Spleen (tissue), 13 donors: ENCODE measurements at places on chromosomes 3 and 15.

DNA sequence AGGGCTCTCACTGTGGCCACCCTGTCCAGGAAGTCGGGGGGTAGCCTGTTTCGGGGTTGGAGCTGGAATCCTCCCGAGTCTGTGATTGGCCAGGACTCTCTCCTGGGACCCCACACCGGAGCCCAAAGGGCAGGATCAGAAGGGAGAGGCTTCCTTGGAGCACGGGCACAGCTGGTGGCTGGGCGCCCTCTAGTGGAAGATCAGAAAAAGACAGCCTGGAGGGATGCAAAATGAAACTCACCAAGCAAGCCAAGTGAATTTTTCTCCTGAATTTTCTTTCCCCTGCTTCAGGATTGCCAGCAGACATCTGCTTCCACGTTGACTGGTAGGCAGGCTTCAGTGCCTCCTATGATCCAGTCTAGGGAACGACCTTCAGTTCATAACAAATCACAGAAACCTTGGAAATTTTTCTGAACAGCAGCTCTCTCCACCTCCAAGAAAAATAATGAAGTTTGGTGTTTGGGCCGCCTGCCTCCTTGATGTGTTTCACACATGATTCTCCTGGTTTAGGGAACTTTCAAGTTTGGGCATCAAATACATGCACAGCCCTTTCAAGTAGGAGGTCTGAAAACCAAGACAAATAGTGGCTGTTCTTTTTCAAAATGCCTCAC, 224.6 kb downstream of the VPS13C start:
- no peak overlapping the region for H3K4me3 ChIP-seq
- peaks cover 4% of the 10 kb centered on the region for H3K4me1 ChIP-seq
- DNase-seq = no peak
- no peaks in the 10 kb centered on the region for H3K36me3 ChIP-seq
- no peak overlapping the region for H3K27ac ChIP-seq

DNA sequence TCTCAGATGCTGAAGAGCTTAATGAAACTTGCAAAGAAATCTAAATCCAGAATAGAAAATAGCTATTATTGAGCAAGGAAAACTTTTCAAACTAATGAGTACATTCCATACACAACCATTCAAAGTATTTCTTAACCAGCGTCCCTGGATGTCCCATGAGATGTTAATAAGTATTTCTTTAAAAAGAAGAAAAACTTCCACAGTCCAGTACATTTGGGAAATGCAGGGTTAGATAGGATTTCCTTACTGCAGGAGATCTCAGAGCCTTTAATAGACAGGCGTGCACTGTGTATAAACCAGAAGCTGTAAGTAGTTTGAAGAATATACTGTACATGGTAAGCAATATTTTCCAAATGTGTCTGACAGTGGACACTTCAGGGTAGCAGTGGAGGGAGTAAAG, 29.6 kb upstream of the BHLHE40 start:
- no peaks in the 10 kb centered on the region for H3K4me1 ChIP-seq
- no peak overlapping the region for H3K27ac ChIP-seq
- H3K27me3 ChIP-seq = no peaks in the 10 kb centered on the region
- H3K36me3 ChIP-seq = no peaks in the 10 kb centered on the region
- H3K4me3 ChIP-seq = no peak overlapping the region

DNA sequence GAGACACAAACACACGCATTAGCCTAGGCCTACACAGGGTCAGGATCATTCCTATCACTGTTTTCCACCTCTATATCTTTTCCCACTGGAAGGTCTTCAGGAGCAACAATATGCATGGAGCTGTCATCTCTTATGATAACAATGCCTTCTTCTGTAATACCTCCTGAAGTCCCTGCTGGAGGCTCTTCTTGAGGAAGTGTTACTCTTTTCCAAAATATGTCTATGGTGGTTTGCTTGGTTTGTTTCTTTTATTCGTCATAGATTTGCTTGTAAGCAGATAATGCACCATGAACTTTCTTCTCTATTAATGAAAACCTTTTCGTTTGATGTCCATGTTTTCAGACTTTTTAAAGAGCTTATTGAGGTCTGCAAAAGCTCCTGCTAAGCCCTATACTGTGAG, 109.3 kb downstream of the GMPS start:
- no peak overlapping the region for H3K4me3 ChIP-seq
- no peaks in the 10 kb centered on the region for H3K4me1 ChIP-seq
- DNase-seq = no peak
- H3K36me3 ChIP-seq = no peaks in the 10 kb centered on the region

GRCh38 chr3:8825153-8825825, 55.9 kb upstream of the OXTR start:
- H3K4me1 ChIP-seq = no peaks in the 10 kb centered on the region
- H3K27me3 ChIP-seq = no peaks in the 10 kb centered on the region
- H3K4me3 ChIP-seq = no peak overlapping the region
- no peaks in the 10 kb centered on the region for H3K36me3 ChIP-seq
- no peak overlapping the region for H3K27ac ChIP-seq
